ENCODE measurements at places on chromosomes 12 and 14.

DNA sequence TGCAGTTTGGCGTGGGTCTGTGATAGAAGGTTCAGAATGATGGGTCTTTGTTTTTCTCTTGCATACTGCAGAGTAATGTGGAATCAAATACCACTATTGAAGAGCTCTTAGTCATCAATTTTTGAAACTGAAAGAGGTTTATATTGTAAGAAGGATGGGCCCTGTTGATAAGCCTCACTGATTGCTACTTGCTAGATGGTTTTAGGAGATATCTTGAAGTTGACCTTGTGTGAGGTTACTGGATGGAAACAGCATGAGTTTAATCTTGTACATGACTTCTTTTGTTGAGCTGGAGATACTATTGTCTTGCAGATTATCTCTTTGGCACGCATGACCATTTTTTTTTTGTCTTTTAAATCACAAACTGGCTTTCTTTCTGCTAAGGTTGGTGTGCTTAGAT lies 13.8 kb downstream of the BICD1 start:
- DNase-seq, result no peak

GRCh38 chr14:58666737-58667136 lies 29.0 kb downstream of the DACT1 start:
- no peak for DNase-seq

DNA sequence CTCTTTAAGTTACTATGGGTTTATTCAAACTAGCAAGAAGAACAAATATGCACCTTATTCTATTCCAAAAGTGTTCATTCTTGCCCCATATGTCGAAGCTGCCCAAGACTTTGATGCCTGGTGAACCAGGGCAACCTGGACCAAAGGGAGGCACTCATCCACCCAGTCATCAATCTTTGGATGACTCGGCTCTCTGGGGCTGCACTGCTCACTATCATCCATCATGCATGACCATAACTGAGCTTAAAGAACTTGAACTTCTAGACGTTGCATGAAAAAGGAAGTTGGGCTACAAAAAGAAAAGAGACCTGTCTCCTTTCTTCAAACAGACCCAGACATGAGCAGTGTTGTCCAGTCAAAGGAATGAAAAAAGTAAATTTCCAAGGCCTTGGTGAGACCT lies 1.2 kb downstream of the KRT4 start:
- no peak for DNase-seq

GRCh38 chr12:120689397-120690082 lies 2.6 kb downstream of the MLEC start:
- no peak for DNase-seq

GRCh38 chr14:89625244-89625713 lies 208.2 kb upstream of the FOXN3 start:
- DNase-seq, result peak; percentile 81

DNA sequence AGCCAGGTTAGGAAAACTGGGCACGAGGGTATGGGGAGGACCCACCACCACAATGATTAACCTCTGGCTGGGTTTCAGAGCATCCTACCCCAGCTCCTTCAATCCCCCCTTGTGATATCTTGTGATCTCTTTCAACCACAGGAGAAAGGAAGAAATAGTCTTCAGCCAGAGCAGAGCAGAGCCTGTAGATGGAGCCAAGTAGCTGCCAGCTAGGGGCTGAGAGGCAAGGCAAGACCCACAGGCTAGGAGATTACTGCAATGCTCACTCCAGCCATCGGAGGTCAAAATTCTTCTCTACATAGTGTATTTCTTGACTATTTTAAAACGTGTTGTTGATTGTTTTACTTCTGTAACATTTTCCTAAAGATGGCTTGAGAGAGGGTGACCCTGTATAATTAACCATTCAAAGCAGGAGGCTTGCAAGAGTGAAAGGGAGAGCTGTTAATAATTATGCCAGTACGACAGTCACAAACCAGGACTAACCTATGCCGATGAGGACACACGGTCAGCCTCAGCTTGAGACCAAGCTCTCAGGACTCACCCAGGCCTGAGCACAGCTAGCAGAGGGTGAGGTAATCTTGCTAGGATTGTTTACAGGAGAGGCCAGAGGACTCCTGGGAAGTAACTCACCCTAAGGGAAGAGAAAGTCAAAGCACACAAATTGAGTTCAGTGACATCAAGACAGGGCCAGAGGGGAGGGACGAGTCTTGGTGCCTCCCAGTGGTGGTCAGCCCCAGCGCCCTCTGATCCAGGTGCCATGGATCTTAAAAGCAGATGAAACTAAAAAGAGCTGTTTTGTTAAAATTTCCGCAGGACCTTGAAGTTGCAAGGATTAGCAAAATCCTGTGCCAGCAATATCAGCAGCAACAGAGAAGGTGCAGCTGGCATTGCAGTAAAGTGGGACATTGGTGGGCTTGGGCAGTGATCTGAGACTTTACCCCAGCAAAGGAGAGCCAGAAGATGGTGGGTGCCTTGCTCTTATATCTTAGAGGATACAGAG lies 29.8 kb upstream of the CDKN3 start:
- no peak for DNase-seq

GRCh38 chr12:57852620-57853500 lies 6.3 kb upstream of the CTDSP2 start:
- DNase-seq, result no peak

DNA sequence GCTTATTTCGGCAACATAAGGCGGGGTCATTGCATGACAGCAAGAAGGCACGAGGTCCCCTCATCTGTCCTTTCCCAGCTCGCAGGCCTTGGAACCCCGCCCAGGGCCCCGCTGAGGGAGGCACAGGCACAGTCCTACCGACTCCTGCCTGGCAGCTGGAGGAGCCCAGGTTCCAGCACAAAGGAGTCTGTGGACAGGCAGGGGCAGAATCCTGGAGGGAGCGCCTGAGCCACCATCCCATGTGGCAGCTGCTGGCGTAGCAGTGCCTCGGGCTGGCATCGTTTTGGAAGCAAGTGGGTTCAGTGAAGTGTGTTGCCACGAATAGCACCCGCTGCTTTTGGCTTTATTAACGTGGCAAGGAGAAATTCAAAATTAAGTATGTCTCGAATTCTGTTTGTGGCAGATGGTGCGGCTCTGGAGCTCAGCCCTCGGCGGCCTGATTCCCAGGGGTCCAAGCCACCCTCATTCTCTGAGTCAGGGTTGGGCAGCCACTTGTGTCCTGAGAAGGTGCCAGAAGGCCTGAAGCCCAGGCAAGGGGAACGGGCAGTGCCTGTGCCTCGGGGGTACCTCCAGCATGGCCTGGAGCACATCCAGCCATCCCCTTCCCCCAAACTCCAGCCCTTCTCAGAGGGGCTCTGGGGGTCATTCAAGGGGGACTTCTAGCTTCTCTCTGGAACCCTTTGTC lies 35.9 kb downstream of the SLC8B1 start:
- DNase-seq, result no peak

- no peak for DNase-seq
These were observed 22.6 kb downstream of the GPHN start for GRCh38 chr14:66530526-66530925.

DNA sequence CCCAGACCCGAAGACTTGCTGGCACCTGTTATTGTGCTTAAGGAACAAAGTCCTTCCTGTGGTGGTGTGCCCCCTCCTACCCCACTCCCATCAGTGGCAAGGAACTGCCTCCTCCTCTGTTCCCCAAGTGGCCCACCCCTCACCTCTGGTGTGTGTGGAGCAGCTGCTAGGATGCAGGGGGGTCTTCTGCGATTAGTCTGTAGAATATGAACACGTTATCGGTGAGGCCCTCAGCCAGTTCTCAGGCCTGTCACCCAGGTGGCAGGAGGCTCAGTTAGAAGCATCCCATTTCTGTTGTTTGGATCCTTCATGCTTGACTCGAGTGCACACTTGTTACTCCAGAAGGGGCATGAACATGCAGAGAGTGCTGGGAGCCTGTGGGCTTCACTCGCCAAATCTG lies 39.3 kb downstream of the RAB35 start:
- DNase-seq, result no peak

GRCh38 chr12:119772431-119772830 lies 104.5 kb downstream of the PRKAB1 start:
- no peak for DNase-seq
